ENCODE measurements at places on chromosomes 11 and 22.

GRCh38 chr11:119285431-119285830 lies 31.5 kb downstream of the MCAM start:
- no peak for DNase-seq

GRCh38 chr22:21014202-21014725 lies 701 bp upstream of the P2RX6 start:
- DNase-seq, result peak; percentile 92

- no peak for DNase-seq
Measured at GRCh38 chr11:134371436-134372185, 39.8 kb downstream of the GLB1L2 start.

DNA sequence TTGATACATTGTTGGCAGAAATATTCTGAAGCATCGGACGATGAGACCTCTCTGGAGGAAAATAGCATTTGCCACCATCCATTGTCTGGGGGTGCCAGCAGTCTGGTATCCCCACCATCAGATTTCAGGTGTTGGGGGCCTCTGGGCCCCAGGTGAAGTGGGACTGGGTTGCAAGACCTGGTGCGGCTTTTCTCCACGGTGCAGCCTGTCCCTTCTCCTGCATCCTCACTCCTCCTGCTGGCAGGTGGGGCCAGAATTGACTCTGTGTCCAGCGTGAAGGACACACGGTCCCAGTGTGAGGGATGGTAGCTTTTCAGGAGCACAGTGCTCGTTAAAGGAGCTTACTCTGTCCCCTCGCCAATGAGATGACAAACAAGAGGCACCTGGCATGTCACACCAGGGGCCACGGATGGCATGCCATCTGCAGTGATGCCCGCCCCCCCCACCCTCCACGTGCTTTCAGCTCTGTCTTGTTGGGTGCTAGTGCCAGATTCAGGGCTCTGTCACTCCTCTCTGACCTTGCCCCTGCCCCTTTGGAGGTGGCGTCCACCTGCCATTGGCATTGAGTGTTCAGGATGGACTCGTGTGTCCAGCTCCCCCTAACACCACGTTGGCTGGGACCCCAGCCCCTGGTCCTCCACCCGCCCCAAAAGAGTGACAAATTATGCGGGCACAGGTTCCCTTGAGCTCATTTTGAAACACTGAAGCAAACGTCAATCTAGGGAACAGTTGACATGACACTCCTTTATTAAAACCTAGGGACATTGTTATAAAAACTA lies 62.4 kb downstream of the PARVG start:
- no peak for DNase-seq

- DNase-seq, result no peak
Measured at GRCh38 chr22:44892243-44892642, 117.6 kb downstream of the PHF21B start.

DNA sequence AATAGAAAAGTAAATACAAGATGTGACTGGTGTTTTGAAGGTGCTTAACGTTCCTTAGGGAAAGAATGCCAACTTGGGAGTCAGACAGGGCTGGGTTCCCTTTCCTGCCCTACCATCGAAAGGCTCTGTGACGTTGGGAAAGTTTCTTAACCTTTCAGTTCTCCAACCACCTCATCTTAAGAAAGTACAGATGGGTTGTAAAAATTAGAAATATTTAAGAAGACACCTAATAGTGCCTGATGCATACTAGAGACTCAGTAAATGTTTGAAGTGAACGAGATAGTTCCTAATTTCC lies 1.1 kb downstream of the GTPBP1 start:
- no peak for DNase-seq

DNA sequence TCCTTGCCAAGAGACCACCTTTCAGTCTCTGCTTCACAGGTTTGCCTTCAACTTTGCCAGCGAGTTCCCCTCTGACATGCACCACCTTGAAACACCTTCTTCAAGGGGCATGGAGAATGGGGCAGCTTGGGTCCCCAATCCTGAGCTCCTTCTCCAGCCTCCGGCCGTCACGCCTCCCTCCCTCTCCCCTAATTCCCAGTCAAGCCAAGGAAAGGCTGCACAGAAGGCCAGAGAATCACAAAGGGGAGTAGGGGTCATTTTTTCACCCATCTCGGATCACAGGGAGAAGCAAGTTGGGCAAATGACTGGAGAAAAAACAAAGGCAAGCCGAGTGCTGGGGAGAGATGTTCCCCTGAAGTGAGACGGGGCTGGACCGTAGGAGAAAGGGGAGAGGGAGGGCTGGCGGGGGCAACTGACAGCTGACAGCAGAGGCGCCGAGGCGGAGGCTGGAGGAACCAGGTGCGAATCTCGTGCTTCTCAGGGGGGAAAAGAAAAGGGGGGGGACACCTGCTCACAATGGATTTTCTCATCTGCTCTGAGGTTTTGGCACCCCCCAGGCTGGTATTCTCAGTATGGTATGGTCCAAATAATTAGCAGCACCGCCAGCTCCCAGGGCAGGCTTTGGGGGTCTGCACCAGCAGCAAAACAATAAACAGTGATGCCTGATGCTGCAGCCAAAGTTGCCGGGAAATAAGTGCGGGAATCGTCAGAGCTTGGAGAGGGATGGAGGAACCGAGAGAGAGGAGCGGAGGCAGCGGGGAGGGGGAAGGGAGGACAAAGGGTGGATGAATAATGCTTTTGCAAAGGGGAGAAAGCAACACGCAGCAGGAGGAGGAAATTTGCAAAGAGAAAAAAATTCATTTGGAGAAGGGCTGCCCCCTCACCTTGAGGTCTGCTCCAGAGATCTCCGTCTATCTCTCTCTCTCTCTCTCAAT lies 644 bp downstream of the YPEL4 start:
- DNase-seq, result no peak

GRCh38 chr11:28701760-28702449 lies 593.7 kb downstream of the METTL15 start:
- no peak for DNase-seq

DNA sequence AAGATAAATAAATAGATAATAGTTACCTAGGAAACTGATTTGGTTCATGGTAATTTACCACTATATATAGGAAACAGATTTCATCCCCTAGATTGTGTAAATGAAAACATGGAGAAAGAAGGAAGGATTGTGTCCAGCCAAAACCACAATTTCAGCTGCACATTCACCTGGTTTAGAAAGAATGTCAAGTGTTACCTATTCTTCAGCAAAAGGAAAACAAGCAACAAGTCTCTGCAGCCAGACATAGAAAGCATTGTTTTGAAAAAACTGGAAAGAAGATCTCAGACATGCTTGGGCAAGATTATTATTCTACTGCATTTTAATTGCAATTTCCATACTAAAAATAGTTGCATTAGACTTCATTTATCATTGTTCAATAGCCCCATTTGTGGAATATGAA lies 8.8 kb upstream of the BMAL1 start:
- no peak for DNase-seq

GRCh38 chr11:19845626-19846025 lies 133.0 kb downstream of the NAV2 start:
- DNase-seq, result no peak

DNA sequence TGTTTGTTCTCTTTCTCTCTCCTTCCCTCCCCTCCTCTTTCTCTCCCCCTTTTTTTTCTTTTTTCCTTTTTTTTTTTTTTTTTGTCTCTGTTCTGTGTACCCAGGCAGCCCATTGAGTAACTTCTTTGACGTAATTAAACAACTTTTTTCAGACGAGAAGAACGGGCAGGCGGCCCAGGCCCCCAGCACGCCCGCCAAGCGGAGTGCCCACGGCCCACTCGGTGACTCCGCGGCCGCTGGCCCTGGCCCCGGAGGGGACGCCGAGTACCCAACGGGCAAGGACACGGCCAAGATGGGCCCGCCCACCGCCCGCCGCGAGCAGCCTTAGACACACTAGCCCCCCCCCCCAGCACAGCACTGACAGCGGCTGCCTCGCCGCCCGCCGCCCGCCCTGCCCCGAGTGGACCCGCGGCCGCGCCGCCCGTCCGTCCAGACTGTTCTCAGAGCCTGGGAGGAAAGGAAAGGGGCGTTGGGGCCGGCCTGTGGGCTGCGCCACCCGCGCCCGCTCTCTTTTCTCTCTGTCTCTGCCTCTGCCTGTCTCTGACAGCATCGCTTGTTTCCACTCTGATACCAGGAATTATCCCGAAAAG lies 26.1 kb downstream of the MOB2 start:
- DNase-seq, result no peak

DNA sequence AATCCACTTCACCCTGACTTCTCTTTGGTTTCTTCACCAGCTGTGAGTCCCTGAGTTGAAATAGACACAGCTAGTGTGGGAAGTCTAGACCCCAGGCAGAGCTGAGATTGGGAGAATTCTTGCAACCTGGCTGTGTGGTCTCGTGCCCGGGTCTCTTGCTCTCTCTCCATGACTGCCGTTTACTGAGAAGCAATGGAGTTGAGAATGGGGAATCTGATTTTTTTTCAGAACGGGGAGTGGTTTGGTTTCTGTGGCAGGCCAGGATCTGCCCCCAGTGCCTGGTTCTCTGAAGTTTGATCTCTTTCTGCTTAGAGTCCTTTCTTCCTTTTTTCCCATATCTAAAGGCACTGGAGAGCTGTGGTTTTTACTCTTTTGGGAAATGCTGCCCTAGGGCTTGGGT lies 1.5 kb downstream of the SIDT2 start:
- no peak for DNase-seq

DNA sequence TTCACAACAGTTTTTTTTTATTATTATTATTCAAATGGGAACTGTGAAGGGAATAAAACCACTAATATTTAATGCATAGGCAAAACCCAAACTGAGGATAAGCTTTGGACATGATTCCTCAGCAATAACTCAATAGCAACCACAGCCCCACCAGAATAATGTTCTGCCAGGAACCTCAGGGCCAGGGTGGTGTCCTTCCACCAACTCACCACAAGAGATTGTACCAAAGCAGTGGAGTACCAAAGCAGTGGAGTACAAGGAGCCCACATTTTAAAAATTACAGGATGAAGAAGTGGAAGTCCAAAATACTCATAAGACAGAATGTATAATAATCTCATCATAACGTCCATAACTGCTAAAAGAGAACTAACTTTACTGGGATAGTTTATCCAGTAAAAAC lies 32.5 kb upstream of the FZD4 start:
- no peak for DNase-seq

- DNase-seq, result no peak
Measured at GRCh38 chr11:88330826-88331428, 6.6 kb downstream of the CTSC start.

GRCh38 chr11:71201936-71202597 lies 50.3 kb downstream of the SHANK2 start:
- DNase-seq, result no peak

- DNase-seq, result no peak
Measured at GRCh38 chr22:35887296-35887875, 141.2 kb downstream of the RBFOX2 start.

DNA sequence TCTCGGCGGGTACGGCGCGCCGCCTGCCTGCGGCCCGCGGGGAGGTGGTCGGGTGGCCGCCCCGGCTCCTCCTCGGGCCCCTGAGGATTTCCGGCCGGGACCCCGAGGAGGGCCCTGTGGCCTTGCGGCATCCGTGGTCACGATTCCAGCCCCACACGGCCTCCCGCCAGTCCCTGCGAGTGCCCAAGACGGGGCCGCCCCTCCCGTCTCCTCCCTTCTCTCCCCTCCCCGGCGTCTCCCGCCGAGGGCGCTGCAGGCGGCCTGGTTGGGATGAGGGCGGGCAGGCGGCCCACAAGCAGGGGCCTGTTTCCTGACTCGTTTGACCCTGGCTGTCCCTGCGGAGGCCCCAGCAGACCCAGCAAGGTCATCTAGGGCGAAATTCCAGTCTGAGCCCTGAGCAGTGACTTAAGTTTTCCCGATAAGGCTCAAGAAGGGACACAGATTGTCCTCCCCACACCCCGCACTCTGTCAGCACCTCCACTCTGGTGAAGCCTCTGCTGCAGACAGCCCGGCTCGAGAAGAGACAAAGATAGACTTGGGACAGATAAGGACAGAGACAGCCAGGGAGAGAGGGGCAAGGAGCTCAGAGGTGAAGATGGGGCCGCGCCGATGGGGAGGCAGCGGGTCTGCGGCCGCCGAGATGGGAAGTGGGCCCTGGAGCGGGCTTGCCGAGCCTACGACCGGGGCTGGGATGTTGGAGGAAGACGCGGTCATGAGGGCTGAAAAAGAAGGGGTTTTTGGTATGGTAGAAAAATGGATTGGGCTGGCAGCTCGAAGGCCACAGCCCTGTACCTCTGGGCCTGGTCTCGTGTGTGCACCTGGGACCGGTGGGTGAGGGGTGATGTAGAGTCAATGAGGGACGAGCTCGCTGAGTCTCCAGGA lies 95.0 kb downstream of the SWAP70 start:
- peak; percentile 54 for DNase-seq

DNA sequence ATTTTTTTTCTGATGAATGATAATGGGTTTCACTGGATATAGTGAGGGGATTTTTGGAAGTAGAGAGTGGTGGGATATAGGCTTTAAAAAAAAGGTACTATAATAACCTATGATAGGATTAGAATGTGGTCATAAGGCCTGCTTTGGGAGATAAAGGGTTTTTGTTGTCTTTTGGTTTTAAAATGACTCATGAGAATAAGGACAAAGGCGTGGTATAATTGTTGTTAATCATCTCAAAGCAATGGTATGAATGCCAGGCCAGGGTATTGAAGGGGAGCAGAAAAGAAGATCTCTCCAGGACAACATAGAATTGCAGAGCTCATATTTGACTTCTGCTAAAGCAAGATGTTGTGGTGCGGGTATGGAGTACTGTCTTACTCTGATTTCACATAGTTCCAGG lies 579.4 kb downstream of the JRKL start:
- DNase-seq, result no peak

GRCh38 chr22:45537734-45538181 lies 35.1 kb downstream of the FBLN1 start:
- no peak for DNase-seq

GRCh38 chr11:94112206-94112953 lies 16.3 kb upstream of the PANX1 start:
- DNase-seq, result no peak

DNA sequence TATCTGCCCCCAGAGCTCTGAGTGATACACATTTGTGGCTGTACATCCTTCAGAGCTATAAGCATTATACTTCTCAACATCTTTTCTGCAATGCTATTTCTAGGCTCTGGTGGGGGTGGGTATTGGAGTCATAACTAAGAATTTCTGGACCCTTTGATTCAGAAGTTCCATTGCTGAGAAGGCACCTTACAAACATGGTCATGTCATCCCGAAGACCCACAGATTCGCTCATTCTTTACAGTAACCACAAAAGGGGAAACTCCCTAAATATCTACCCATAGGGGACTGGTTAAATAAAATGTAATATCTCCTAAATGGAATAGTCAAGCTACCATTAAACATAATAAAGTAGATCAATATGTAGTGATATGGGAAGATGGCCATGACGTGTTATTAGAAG lies 98.8 kb downstream of the PRR5L start:
- no peak for DNase-seq

DNA sequence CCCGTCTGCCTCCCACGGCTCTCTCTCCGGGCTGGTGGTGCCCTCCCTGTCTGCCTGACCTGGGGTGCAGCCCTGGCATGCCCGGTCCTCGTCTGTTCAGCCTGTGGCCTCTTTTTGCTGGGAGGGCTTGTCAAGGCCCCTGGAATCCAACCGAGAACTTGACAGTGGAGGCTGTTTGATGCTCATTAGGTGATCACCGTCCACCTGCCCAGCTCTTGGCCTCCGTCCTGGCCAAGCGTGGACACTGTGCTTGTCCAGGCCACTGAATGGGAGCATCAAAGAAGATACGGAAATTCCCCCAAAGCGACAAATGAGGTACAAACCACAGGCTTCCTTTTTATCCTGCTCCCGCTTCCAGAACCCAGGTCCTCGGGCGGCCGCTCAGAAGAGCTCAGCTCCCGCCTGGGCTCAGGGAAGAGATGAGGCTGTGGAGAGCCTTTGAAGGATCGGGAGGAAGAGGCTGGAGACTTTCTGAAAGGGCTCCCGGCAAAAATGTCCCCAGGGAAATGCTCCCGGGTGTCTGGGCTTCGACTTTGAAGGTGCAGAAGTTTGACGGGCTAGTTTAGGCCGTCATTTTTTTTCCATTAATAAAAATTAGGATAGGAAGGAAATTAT lies 1273.9 kb downstream of the BRD1 start:
- DNase-seq, result no peak

All from NCI-H1930 (cell line).